MV-4-11 (cell line): ENCODE measurements at places on chromosomes 12 and 14.
A peak's percentile ranks its signal among the peaks of the same experiment; 100 is the strongest.

DNA sequence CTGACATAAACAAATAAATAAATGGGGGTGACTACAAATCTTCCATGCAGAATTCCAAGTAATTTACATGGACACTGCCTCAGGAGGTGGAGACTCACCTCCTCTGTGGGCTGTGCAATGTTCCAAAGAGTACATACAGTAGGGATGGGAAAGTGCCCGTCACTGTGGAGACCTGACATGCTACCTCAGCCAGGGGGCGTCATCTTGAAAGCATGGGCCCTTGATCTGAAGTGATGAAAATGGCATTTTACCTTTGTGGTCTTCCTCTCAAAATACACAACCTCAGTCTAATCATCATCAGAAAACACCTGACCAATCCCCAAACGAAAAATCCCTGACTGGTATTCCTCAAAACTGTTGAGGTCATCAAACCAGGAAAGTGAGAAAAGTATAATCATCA, 48.4 kb downstream of the ANAPC7 start:
- DNase-seq = no peak

DNA sequence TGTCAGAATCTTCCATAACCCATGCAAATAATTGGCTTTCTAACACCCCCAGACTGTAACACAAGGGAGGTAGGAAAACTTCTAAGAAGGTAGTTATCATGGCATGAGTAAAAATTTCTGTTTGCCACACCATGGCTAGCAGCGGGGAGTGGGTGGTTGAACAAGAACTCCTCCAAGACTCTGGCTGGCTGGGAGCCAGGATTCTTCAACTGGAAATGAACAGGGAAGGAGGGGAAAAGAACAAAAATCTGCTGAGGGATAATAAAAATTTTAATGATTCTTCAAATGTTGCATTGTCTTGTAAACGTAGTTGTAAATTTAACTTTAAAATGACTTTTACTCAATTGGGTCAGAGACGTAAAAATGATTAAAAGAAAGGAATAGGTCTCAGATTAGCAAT, 78.9 kb downstream of the AKAP6 start:
- DNase-seq = no peak

DNA sequence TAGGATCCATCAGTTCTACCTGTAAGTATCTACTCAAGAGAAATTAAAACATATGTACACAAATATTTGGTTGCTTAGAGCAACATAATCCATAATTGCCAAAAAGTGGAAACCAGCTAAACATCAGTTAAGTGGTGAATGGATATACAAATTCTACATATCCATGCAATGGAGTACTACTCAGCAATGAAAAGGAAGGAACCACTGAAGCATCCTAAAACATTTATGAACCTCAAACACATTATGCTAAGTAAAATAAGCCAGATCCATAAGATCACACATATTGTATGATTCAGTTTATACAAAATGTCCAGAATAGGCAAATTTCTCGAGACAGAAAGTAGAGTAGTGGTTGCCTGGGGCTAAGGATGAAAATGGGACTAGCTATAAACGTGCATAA, 8.4 kb upstream of the ARHGAP5 start:
- DNase-seq = no peak

DNA sequence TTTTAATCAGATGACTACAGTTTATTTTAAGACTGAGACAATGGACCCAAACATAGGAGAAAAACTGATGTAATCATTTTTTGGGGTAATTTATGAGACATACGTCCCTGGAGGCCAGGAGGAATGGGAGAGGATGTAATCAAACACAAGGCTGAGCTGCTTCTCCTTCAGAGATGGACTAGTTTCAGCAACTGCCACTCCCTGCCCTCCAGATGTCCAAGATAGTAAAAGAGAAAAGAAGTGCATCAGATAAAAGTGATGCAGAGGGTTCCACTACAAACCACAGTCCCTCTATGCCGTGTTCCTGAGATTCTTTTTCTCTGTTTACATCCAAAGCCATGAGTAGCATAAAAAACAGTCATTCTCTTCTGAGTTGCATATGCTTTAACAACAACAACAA, 101.1 kb downstream of the DACT1 start:
- no peak for DNase-seq

DNA sequence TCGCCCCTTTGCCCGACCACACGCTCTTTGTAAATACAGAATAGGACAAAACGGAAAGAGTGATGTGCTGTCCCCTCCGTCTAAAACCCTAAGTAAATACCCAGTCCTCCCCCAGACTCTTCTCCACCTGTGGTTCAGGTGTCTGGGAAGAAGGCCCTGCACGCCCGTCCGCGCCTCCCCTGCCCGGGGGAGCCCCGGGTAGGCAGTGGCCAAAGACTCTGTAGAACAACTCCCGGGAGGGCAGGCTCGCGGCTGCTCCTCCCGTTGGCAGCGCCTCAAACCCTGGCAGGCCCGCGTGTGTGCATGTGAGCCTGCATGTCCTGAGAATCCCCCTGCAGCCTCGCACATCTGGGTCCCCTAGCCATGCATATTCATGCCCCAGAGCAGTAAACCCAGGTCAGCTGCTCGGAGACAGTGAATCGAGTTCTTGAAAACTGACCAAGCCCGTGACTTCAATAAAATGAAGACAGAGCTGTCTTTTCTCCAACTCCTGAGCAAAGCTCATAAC, 165.8 kb downstream of the MON2 start:
- no peak for DNase-seq

GRCh38 chr12:106071686-106072085, 67.1 kb downstream of the NUAK1 start:
- DNase-seq = no peak

DNA sequence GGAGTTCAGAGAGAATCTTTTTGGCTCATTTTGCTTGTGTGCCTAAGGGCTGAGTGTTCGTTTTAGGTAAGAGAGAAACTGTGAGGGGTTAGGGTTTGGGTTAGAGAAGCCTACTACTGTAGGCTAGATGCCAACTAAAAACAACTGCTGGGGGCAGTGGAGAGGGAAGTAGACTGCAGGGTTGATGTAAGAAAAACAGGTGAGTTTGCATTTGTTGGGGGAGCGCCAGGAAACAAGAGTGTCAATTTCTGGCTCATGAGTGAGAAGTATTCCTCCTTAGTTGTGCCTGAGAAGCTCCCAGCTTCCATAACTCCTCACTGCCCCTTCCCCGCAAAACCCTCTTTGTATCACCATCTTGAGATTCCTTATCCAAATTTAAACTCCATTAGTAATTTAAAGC, 92.3 kb downstream of the DERA start:
- no peak for DNase-seq

GRCh38 chr12:93572712-93573551, 457 bp downstream of the SOCS2 start:
- no peak for DNase-seq

DNA sequence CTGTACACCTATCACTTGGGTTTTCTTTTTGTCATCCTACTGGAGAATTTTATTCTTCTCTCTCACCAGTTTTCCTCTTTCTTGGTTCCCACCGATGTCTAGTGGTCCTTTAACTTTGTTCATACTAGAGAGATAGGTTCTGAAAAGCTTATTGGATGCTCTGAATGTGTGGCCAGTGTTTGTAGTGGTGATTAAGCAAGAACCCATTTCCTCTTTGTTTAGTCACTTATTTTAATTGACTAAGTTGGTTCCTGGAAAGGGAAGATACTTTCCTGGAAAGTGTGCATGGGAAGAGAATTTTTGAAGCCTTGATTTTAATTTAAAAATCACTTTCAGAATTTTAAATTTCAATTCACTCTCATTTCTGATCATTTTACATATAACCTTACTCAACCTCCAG, 127.2 kb downstream of the OTOGL start:
- peak; percentile 82 for DNase-seq

GRCh38 chr12:65854629-65855028, 30.3 kb downstream of the HMGA2 start:
- DNase-seq = no peak

- DNase-seq = no peak
Observed at GRCh38 chr12:100279607-100280244, 12.7 kb downstream of the SCYL2 start.
